AG09309 (cell line): ENCODE measurements at places on chromosomes 7 and 10.

DNA sequence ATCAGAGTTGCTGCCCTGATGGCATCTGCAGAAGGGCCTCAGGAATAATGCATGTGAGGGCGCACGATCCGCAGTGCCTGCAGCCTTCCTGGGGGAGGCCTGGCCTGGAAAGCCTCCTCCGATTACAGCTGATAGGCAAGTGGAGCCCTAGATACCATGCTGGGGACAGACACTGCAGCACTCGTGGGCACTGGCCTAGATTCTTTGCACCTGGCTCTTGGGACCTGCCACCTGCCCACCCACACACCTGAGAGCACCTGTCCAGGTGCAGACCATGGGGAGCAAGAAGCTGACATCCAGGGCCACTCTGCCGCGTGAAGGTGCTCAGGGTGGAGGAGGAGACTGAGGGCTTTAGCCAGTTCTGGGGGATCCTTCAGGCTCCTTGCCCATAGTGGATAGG, 14.8 kb downstream of the YKT6 start:
- no peak for DNase-seq

DNA sequence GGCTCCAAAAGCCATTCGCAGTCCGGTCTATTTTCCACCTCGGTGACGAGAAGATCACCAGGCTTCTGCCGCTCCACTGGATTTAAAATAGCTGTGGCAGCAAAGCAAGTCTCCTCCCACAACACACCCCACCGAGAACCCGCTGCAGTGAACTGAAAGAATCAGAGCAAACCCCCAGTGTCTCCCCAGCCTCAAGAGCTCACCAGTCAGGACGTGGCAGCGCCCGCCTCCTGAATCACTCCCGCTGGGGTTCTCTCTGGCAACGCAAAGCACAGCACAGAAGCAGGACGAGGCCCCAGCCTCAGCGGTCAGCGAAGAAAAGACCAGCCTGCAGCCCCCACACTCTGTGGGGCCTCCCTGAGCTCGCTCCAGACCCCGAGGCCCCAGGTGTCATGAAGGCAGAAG, 126.1 kb upstream of the PPP2R2D start:
- no peak for DNase-seq

DNA sequence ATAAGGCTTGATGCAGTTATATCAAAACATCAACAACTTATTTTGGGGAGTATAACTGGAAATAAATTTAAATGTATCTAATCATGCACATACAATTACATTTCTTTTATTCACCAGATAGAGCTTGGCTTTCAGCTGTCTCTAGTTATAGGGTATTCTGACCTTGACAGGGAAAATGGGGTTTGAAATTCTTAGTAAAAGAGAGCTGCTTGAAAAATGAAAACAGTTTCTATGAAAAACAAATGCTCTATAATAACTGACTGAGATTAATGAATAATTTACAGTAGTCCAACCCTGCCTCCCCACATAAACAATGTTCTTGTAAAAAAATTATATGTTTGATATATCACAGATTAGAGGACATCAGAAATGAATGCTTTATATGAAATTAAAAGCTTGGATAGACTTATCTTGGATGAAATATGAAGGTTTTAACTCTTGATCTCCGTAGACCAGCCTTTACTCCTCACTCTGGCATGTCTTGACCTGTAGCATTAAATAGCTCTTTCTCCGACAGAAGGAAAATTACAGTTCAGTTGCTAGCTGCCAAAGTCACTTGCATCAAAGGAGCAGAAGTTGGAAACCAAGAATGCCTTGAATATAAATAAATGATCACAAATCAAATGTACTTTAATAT, 32.1 kb downstream of the VWC2 start:
- DNase-seq: no peak

DNA sequence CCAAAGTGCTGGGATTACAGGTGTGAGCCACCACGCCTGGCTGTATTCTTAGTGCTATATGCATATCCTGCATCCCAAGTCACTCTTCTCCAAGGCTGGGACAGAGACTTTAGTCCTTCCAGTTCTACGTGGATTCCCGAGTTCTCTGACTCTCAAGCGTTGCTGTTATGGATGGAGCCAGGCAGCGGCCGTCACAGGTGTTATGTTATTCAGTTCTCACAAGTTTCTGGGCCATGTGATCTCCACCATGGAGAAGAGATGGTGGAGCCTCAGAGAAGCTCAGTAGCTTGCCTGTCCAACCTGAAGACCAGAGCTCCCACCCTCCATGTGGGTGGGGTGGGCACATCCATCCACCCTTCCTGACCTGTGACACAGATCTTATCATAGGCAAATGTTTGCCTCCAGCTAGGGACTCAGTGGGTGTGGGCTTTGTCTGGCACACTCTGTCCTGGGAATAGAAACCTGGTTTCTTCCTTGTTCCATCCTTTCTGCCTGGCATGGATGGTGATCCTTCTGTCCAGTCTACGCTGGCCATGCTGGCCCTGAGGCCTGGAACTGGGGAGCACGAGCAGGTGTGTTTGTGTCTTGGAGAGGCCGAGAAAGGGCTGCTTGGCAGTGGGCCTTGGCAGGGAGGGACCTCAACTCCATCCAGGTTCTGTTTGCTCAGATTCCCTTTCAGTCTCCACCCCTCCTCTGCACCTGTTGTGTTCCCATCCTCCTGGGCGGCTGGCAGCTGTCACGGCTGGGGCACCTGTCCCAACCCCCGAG, 55.3 kb downstream of the NEURL1 start:
- DNase-seq: no peak

DNA sequence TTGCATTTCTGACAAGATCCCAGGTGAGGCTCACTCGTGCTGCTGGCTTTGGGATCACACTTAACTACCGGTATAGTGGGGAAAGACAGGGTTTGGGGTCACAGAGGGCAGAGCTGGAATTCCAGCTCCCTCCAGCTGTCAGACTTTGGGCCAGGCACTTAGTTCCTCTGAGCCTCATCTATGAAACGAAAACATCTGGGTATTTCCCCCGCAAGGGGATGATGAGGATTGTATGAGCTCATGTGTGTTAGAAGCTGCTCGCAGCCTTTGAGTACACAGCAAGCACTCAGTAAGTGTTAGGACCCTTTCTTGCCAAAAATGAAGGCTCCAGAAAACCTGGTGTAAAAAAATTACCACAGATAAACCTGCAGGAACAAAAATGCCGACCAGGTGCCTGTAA, 66.1 kb downstream of the PRPF18 start:
- no peak for DNase-seq

DNA sequence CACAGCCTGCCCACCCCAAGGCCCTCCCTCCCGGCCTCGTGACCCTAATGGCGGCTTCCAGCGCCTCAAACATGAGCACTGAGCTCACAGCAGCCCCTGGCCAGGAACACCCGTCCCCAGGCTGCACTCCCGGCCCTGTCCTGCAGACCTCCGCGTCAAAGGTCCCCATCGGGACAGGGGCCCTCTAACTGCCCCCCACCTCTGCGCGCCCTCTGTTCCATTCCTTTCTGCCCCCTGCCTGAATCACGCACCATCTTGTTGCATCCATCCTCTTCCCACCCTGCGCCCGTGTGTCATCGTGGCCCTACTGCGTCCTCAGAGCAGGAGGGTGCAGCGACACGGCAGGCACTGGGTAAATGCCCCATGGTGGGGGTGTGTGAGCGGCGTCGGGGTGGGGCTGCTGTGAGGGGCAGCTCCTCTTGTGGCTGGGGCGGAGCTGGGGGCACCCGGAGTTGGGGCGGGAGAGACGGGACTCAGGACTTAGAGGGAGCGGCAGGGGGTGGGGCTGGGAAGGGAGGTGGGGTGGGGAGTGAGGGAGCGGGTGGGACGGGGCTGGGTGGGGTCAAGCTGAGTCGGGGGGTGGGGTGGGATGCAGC, 13.4 kb downstream of the SLC29A4 start:
- no peak for DNase-seq

DNA sequence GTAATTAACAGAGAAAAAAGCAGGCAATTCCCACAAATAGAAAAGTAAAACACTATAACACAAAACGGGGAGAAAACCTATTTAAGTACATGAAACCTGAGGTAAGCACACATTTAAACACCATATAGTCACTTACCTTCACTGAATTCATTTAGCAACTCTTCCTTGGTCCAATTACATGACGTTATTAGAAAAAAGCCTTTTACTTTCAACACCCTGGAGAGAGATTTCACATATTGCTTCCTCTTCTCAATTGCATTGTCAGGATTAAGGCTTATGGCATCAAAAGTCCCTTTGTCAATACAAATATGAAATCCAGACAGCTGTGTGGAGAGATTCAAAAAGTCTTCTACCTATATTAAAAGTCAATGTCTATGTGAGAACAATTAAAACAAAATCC, 21.1 kb upstream of the FAM53B start:
- no peak for DNase-seq

GRCh38 chr10:79131836-79132631, 63.3 kb downstream of the ZMIZ1 start:
- DNase-seq: no peak

DNA sequence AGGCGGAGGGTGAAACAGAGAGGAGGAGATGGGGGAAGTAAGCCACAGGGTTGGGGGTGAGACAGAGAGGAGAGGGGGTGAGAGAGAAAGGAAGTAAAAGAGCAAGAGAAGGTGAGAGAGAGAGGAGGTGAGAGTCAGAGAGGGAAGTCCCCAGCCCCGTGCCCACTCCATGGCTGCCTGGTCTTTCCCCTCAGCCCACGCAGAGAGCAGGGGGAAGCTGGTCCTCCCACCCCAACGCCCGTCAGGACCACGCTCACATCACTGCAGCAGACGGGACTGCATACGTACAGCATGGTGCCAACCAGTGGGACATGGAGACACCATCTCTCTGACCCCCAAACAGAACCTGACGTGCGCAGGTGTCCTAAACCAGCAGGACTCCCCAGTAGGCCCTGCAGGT, 12.1 kb upstream of the PDGFA start:
- no peak for DNase-seq

DNA sequence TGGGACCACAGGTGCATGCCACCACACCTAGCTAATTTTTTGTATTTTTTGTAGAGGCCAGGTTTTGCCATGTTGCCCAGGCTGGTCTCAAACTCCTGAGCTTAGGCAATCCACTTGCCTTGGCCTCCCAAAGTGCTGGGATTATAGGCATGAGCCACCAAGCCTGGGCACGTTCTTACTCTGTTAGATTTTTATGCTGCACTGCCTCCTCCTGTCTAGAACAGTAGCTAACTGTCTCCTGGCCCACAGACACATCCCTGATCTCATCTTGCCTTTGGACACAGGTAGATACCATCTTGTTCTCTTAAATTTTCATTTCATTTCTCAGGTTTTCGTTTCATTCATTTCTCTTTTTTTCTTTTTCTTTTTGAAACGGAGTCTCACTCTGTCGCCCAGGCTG, 41.1 kb downstream of the BLVRA start:
- DNase-seq: no peak

DNA sequence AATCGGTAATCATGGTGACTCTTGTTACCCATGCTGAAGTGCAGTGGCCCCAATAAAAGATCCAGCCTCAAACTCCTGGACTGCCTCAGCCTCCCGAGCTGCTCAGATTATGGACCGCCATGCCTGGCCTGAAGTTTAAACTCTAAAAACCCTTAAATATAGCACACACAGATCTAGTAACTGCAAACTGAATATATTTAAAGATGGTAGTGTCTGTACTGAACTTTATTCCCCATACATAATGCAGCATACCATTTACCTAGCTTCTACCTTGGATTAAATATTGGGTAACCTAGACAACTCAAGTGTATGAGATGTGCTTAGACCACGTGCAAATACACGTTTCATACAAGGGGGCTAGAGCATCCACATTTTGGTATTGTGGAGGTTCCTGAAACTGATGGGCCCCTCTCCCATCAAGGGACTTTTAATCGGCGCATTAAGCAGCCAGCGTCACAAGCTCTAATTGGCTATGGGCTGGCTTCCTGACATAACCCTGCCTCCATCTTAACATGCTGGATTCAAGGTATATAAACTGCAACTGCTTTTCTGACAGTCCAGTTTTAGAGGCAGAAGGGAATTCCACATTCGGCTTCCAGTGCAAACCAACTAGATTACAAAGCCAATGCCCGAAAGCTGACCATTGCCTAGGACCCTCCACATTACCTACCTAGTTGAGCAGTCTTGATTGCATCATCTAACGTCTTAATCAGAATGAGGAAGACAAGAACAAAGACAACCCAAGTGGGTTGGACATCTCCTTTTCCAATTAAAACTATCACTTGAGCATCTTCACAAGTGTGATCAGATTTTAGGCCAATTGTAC, 13.0 kb downstream of the HNRNPA2B1 start:
- DNase-seq: no peak

GRCh38 chr10:52318822-52319464, 4.9 kb downstream of the DKK1 start:
- DNase-seq: peak; percentile 96

DNA sequence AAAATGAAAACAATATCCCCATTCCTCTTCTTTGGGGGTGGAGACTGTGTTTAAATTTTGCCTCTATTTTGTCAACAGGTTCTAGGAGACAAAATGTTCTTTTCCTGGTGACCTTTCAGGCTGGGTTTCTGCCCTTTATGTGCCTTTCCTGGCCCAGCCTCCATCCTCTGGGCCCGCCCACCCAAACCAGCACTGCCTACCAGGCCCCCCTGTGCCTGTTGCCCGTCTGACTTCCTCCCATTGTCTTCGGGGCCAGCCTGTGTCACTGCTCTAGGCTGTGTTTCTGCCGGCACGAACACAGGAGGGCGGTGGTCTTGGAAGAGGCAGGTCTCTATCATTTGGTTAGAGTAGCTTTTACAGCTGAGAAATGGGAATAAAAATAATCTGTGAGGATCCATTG, 13.9 kb downstream of the TSPAN14 start:
- DNase-seq: no peak

DNA sequence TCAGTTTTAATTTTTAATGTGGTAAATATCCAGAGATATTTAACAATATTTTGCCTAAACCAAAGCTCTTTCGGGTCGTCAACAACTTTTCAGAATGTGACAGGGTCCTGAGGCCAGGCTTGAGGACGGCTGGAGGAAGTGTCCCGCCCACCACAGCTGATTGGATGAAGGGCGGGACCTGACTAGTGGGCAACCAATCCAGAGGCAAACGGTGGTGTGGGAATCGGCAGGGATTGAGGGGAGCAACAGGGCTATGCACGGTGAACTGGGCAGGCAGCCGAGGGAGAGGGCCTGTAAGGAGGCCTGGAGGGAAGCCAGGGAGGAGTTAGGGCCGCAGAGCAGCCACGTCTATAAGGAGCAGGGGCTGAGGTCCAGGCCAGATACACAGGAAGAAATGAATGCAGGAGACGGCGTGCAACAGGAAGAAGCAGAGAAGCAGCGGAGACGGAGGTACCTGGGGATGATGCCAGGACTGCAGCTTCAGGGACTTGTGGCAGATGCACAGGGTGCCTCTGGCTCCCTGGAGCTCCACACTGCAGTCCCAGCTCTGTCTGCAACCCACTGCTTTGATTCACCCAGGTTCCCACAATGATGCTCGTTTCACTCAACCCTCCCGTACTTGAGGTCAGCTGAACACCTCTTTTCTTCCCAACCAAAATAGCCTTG, 46.1 kb upstream of the ZMIZ1 start:
- DNase-seq: no peak

- no peak for DNase-seq
Measured at GRCh38 chr7:2872296-2872874, 28.3 kb upstream of the GNA12 start.

DNA sequence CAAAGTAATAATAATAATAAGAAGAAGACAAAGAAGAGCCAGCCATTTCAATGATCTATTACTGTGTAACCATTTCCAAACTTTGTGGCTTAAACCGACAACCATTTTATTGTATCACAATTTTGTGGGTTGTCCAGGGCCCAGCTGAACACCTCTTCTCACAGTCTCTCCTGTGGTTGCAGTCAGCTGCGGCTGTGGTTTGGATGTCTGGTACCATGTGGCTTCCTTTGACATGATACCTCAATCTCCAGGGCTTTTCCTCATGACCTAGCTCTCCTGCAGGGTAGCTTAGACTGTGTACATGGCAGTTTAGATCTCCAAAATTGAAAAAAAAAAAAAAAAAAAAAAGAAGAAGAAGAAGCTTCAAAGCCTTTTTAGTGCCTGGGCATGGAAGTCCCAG, 72.6 kb upstream of the NFKB2 start:
- DNase-seq: no peak
